CD4-positive, alpha-beta T cell treated with Interferon alpha-2 for 1 hour (primary cell): ENCODE measurements at places on chromosomes 13 and 19.

DNA sequence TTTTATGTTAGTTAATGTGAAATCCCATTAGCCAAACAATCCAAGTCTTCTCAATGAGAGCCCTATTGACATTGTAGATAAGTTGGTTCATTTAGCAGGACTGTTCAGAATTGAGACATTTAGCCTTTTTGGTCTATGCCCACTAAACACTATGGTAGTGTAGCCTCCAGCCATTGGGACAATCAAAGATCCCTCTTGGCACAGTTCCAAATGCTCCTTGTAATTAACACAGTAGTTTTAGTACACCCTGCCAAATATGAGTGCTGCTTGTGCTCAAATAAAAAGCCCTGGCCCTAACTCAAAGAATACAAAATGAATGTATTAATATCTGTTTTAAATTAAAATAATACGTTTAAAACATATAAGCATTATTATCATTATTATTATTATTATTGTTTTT lies 15.4 kb upstream of the FAM216B start:
- no peak for DNase-seq

DNA sequence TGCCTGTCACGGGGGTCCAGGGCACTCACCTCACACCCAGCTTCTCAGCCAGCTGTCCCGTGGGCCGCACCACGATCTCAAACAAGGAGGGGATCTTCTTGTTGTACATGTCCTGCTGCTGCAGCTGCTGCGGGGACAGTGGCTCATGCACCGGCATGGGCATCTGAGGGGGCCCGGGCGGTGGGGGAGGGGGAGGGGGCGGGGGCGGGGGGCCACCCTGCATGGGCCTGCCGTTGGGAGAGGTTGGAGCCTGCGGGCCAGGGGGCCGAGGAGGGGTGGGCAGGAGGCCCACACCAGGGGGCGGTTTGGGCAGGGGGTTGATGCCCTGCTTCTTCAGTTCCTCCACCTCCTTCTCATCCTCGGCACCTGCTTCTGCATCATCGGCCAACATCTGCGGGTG lies 23.9 kb upstream of the TMEM160 start:
- DNase-seq: no peak

- DNase-seq: no peak
Measured at GRCh38 chr13:106660746-106661625, 93.0 kb upstream of the ARGLU1 start.

GRCh38 chr19:12720851-12721655 lies 2.7 kb downstream of the TNPO2 start:
- peak; percentile 11 for DNase-seq

- DNase-seq: no peak
Measured at GRCh38 chr13:48563626-48564025, 30.7 kb upstream of the RCBTB2 start.

DNA sequence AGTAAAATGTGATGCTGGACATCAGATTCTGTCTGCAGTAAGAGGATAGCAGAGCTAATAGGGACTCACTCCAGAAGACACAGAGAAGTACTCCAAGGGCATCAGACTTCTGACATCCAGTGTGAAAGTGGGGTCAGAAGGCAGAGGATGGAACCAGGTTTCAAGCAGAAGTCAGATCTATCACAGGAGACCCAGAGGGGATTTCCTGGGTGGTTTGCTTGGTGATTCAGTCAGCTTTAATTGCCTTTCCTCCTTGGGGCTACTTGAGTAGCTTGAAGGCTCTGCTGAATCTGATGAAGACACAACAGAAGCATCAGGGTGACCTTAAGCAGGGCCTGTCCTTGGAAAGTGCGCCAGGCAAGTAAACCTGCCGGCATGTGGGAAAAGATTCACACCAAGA lies 300.6 kb downstream of the COG6 start:
- peak; percentile 42 for DNase-seq

DNA sequence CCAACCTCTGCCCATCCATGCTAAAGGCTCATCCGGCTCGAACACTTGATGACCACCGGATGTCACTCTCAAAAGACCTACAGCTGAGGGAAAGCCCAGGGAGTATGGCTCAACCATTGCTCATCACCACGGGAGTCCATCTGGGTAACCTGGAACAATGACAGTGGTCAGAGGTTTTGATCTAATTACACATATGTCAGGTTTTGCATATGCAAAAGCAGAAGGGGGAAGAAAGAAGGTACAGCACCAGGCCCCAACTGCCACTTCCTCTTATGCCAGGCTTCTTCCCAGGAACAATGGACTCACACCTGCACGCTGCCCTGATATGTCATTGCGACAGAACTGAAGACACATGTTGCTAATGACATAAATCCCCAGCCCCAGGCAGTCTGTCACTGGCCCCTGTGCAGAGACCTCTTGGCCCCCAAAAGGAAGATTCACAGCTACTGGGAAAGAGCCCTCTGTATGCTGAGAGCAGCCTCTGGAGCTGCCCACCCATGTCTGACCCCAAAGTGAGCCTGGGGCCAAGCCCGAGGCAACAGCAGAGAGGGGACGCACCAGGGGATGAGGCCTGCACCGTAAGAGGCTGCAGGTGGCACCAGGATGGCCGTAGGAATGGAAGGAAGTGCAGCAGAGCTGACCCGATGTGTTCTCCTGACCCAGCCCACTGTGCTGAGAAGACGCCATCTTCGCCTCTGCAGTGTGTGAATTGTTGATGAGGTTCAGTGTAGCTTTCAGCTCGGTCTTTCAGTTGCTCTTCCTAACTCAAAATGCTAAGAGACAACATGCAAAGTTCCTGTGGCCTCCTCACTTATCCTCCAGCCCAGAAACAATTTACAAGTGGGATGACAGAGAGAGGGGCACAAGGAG lies 26.3 kb downstream of the EPS15L1 start:
- no peak for DNase-seq

- DNase-seq: no peak
Measured at GRCh38 chr13:98751367-98751782, 1.1 kb downstream of the SLC15A1 start.

GRCh38 chr13:33884531-33885220 lies 66.7 kb downstream of the RFC3 start:
- no peak for DNase-seq

GRCh38 chr19:8004723-8005513 lies 523 bp downstream of the ELAVL1 start:
- DNase-seq: no peak

DNA sequence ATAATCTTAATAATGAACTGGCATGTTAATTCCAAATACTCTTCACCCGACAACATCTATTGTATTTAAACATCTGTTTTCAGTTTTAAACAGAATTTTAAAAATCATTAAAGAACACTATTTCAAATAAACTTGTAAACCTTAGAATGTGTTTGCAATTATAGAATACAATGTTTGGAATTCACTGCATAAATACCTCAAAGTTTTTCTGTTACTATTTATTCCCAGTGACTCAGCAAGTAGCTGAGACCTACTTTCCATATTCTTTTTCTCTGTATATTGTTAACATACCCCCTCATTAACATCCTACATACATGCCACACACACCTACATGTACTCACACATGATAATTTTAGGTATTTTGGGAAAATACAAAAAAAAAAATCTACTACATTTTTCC lies 1134.3 kb downstream of the SLITRK1 start:
- DNase-seq: no peak

- no peak for DNase-seq
Measured at GRCh38 chr13:60514891-60515290, 117.9 kb downstream of the TDRD3 start.

- peak; percentile 50 for DNase-seq
Measured at GRCh38 chr19:10086591-10087192, 575 bp downstream of the SHFL start.

DNA sequence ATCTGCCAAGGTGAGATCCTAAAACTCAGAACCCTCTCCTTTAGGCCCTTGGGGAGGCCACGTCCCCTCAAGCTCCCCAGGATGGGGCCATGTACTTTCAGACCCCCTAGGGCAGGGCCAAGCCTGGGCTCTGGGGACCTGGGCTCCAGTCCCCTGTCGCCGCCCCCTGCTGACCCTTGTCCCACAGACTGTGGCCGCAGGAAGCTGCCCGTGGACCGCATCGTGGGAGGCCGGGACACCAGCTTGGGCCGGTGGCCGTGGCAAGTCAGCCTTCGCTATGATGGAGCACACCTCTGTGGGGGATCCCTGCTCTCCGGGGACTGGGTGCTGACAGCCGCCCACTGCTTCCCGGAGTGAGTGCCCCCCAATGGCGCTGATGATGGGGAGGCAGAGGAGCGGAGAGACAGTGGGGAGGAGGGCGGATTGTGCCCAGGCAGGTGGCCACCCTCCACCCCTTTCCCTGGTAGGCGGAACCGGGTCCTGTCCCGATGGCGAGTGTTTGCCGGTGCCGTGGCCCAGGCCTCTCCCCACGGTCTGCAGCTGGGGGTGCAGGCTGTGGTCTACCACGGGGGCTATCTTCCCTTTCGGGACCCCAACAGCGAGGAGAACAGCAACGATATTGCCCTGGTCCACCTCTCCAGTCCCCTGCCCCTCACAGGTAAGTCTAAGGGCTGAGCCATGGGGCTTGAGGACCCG lies 18.8 kb downstream of the HPN start:
- DNase-seq: no peak

DNA sequence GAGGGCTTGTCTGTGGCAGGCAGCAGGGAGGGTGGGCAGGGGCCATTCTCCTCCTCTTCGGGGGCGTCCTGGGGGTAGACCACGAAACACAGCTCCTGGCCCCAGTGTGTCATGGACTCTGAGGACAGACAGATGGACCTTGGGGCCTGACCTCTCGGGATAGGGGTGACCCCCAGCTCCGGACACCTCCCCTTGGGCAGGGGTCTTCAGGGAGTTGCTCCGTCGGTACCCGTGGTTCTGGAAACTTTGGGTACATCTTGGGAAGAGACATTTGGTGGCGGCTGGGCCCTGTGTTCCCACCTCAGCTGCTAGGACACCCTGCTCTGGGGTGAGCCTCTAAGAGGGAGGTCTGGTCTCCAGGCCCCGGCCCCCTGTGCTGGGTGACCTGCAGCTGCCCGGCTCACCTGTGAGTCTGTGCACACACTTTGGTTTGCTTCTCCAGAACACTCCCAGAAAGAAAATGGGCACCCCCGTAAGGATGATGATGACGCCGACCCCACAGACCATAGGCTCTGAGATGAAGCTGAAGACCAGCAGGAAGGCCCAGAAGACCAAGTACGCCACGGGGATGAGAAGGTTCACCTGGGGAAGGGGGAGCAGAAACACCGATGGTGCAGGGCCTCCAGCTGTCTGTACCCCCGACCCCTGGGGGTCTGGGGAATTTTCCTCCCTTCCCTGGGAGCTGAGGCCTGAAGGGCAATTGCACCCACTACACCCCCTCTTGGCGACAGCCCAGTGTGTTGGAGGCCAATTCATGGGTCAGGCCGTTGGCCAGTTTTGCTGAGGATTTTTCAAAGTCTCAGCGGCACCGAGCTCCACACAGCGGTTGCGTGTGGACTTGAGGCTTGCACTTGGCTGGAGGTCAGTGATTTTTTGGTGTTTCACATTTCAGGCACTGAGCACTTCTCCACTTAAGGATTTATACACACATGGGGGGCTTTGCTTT lies 15.0 kb downstream of the LRP3 start:
- no peak for DNase-seq

DNA sequence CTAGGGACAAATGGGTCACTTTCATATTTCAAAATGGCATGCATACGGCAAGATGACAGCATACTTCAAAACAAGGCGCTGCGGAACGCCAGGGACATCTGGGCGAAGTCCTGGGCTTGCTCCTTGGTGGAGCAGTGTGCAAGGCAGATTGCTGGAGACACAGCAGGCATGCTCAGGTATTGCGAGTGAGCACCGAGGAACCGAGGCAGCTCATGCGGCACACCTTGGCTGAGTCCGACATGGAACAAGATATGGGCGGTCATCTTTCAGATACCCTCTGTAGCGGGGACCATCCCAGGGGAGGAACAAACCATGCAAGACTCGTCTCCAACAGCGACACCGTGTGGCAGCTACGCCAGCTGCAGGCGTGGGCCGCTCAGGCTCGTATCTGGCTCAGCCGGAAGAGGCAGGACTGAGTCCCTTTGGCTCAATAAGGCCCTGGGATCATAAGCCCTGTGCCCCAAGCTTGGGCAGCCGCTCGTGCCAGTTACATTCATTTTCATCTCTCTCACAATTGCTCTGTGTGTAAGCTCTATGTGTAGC lies 112.4 kb downstream of the NUFIP1 start:
- DNase-seq: no peak

GRCh38 chr13:23778002-23778652 lies 111.1 kb downstream of the MIPEP start:
- no peak for DNase-seq

DNA sequence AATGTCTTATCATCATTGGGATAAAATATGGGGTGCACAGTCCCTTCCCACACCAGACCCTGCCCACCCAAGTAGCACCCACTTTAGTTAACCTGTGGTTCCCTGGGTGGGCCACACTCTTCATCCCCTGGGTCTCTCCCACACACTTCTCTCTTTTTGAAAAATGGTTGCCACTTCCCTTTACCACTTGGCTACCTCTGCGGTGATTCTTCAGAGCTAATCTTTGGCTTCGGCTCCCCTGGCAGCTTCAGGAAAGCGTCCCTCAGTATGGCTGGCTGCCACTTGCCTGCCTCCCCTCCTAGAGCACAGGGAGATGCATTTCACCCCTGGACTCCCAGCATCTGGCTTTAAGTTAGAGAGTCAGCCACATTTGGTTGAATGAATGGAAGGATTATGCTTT lies 18.2 kb downstream of the CCNA1 start:
- DNase-seq: no peak

DNA sequence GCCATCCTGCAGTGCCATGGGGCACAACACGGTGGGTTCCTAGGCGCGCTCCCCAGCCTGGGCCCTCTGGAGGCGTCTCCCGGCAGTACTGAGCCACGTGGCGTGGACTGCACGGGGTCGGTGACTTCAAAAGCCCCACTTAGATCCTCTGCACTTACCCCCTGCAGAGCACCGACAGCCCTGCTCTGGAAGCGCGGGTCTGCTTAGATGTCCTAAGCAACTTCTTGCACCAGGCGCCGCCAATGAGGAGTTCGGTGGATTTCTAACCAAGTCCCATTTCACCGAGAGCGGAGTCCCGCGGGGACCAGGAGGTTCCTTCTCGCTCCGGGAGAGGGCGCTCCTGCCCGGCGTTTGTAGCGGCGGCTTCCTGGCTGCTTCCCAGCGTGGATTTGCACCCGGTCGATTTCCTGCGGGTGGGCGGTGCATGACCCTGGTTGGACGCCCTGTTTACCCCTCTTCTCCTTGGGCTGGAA lies 25.2 kb upstream of the ZNF845 start:
- DNase-seq: peak; percentile 16

DNA sequence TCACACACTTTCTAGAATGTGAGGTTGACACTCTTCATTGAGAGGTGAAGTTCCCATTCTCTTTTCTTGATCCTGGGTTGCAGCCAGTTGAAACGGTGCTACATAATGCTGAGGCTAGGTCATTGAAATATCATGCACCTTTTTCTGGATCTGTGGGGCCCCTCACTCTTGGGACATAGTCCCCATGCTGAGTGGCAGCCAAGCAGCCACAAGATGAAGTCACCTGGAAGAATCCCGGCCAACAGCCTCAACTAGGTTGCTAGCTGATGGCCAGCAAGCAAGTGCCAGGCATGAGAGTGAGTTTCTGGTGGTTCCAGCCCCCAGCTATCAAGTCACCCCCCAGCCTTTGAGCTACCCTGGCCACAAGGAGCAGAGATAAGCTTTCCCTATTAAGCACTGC lies 148.5 kb upstream of the TSHZ3 start:
- no peak for DNase-seq

GRCh38 chr19:54906819-54907218 lies 871 bp downstream of the NCR1 start:
- no peak for DNase-seq
